ENCODE measurements at places on chromosomes 11 and 22.

DNA sequence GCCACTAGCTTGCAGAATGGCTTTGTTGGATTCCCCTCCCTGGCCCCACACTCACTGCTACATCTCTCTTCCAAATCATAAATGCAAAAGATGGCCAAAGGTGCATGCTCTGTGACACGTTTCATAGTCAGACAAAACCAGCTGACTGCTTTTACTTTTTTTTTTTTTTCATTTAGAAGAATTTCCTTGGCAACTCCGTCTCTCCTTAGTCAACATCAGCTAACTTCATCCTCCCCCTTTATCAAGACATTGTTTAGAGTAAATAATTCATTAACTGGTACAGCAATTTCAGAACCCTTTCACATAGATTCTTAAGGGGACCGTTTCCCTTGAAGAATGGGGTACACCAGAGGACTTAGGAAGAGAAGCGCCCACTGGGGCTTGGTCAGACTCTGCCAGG is 16.0 kb downstream of the KCNQ1OT1 start:
- no peak for DNase-seq

- DNase-seq: no peak
Observed at GRCh38 chr11:113464416-113464815, 10.8 kb downstream of the DRD2 start.

DNA sequence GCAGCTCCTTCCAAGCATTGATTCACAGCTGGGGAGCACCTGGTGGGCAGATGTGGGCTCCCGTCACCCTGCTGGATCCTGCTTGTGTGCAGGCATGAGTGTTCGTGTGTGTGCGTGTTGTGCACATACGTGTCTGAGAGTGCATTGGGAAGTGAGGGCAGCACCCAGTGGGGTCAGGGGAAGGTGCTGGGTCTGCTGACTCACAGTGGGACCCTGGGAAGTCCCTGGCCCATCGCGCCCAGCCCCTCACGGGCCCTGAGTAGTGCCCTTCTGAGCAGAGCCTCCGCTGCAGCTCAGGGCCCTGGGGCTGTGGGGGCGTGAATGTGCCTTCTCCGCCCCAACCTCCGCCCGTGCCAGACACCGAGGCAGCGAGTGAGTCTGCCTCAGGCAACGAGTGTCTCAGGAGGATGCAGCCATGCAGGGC is 36.8 kb downstream of the WNT11 start:
- no peak for DNase-seq

DNA sequence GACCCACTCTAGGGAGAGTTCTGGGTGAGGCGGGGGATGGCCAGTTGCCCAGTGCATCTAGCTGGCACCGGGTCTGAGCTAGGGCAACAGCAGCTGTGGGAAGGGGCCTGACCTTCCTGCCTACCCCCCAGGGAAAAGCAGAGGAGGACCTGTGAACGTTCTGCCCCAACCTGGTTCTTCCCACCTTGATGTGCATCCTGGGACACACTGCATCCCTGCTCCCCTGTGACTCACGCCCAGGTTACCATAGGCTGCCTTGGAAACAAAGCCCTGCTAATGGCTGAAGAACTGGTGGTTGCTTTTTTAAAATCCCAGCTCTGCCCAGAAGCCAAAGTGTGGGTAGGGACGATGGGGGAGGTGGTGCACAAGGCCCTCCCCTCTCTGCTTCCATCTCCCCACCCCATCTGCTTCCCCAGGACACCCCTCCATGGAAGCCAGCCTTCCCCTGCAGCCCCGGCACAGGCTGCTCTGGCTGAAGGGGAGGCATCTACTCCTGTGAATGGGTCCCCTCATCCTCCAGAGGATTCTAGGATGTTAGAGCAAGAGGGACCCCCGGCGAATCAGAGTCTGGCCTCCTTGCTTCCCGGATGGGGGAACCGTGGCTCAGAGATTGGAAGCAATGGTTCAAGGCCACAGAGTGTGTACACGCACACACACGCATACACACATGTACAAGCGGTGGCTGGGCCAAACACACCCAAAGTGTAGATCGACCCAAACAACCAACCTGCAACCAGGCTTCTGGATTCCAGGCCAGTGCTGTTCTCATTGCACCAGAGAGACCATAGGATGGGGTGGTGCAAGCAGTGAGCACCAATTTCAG is 7.6 kb upstream of the C11orf96 start:
- no peak for DNase-seq

GRCh38 chr11:771617-772204 is 5.6 kb downstream of the GATD1 start:
- no peak for DNase-seq

- no peak for DNase-seq
Observed at GRCh38 chr11:68117853-68118470, 3.2 kb downstream of the CHKA start.

- DNase-seq: peak; percentile 60
Observed at GRCh38 chr11:61752117-61752924, at the start of gene MYRF. MYRF (plus strand) TSS chr11:61752636; CDS start chr11:61752745, 109 bp downstream.

Measured in T-helper 9 cell (primary cell).